Pulmonary artery endothelial cell (primary cell): ENCODE measurements at places on chromosomes 5 and 9. TPM values are rescaled to one million over a fixed set of nuclear protein-coding genes. Genes with fewer than 3 reads are reported as not detected.

- no peak for DNase-seq
These were observed 42.4 kb downstream of the OSTF1 start for GRCh38 chr9:75130621-75131230.

Gene SPINK5
- 0.26 TPM in 1 of 2 replicates, not detected in the other for total RNA-seq

GRCh38 chr9:98579700-98580099 lies 129.0 kb downstream of the GABBR2 start:
- no peak for DNase-seq

Gene SLC34A3
- total RNA-seq = not detected in 2 replicates

DNA sequence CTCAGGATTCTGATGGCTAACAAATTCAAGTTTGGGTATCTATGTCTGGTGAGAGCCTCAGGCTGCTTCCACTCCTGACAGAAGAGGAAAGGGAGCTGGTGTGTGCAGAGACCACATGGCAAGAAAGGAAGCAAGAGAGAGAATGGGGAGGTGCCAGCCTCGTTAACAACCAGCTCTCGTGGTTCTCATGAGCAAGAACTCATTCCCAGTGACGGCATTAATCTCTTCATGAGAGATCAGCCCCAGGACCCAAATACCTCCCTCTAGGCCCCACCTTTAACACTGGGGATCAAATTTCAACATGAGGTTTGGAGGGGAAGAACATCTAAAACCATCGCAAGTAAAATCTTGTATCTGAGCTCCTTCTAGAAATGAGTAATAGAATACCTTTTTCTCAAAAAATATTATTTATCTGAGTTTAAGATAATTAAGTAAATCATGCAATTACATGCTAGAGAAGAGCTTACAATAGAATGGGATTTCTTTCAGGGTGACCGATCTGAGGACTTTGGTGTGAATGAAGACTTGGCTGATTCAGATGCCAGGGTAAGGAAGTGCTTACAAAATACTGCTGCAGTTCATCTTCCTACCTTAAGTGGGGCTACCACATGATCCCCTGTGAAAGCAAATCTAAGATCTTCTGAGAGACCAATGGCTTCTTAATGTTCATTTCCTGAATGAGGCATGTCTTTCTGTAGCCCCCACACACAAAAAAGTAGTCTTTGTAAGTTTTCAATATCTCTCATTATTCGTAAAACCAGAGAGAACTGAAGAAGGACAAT lies 11.5 kb downstream of the ANXA1 start:
- DNase-seq = no peak

- DNase-seq = no peak
These were observed 2.6 kb downstream of the SEPTIN8 start for GRCh38 chr5:132774406-132774805.

DNA sequence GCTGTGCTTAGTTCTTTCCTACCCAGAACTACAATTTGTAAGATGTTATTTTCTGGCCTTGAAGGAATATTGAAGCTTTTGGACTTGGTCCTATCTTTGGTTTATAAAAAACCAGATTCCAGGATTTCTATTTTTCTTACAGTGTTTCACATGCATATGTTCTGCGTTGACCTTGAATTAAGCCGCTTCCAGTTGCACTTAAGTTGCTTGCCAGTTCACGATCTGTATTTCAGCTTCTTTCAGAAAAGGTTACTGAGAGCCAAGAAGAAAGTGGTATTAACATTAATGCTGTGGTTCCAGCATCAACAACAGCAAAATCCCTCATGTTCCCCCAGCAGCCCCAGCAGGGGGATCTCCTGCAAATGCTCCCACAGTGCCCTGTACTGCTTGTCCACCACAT lies 156.4 kb upstream of the ADAMTS16 start:
- DNase-seq = no peak

Gene TAF11L10
- total RNA-seq = not detected in 2 replicates

Gene ARL10
- 6.7 and 9.2 TPM in 2 replicates for total RNA-seq

Gene EMB
- not detected in 2 replicates for total RNA-seq

GRCh38 chr9:14565352-14566016 lies 127.7 kb downstream of the ZDHHC21 start:
- no peak for DNase-seq

GRCh38 chr5:35924122-35924949 lies 14.1 kb downstream of the CAPSL start:
- no peak for DNase-seq

GRCh38 chr5:115028557-115028956 lies 141.2 kb downstream of the TRIM36 start:
- DNase-seq = no peak

Gene IL6ST
- total RNA-seq = 373 and 796 TPM in 2 replicates

Gene INSL6
- total RNA-seq = not detected in 2 replicates

DNA sequence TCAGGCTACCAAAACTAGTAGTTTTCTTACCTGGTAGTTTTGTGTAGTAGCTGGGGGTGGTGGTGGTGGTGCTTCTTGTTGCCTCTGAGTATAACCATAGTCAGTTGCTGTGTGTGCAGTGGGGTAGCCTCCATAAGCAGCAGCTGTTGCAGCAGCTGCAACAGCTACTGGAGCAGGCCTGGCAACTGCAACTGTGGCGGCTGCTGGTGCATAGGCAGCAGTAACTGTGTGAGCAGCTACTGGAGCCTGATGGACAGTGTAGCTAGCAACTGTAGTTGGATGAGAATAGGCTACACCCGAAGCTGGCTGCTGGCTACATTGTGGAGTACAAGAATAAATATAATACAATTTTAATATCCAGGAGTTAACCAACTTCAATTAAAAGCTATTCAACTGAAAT lies 24.7 kb downstream of the ZFR start:
- no peak for DNase-seq

- no peak for DNase-seq
These were observed 91.2 kb downstream of the MED10 start for GRCh38 chr5:6287176-6287575.

Gene CBY3
- 0.26 TPM in 1 of 2 replicates, not detected in the other for total RNA-seq

Gene C5
- 3.8 and 4.3 TPM in 2 replicates for total RNA-seq

GRCh38 chr5:75509956-75510355 lies 1.5 kb downstream of the CERT1 start:
- DNase-seq = no peak

- DNase-seq = no peak
These were observed 78.9 kb downstream of the PPP2R2B start for GRCh38 chr5:146799671-146800070.

Gene LAMC3
- 0.07 TPM in 1 of 2 replicates, not detected in the other for total RNA-seq

Gene TNFSF15
- total RNA-seq = 0.53 and 1.3 TPM in 2 replicates

DNA sequence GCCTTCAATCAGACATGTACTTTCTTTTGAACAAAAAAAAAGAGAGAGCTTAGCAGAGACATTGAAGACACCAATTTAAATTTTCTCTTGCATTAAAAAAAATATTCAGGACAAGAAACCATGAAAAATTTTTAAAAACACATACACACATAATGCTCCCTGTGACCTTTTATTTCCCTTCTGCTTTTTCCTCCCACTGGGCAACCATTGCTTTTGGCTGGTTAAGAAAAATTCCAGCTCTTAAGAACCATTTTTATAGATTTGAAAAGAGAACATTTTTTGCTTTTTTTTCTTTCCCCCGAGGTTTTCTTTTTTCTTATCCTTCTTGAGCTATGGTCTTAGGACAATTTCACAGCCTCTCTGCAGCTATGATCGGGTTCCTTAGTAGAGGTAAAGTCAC lies 6.1 kb upstream of the HMHB1 start:
- no peak for DNase-seq

- no peak for DNase-seq
These were observed 50.8 kb upstream of the SLIT3 start for GRCh38 chr5:169351721-169352120.

GRCh38 chr5:116459301-116459700 lies 115.3 kb downstream of the SEMA6A start:
- DNase-seq = no peak

- no peak for DNase-seq
These were observed 10.5 kb upstream of the MRNIP start for GRCh38 chr5:179869101-179869500.

Gene TAF11L5
- total RNA-seq = not detected in 2 replicates

Gene ACOT12
- 0.13 TPM in 1 of 2 replicates, not detected in the other for total RNA-seq

DNA sequence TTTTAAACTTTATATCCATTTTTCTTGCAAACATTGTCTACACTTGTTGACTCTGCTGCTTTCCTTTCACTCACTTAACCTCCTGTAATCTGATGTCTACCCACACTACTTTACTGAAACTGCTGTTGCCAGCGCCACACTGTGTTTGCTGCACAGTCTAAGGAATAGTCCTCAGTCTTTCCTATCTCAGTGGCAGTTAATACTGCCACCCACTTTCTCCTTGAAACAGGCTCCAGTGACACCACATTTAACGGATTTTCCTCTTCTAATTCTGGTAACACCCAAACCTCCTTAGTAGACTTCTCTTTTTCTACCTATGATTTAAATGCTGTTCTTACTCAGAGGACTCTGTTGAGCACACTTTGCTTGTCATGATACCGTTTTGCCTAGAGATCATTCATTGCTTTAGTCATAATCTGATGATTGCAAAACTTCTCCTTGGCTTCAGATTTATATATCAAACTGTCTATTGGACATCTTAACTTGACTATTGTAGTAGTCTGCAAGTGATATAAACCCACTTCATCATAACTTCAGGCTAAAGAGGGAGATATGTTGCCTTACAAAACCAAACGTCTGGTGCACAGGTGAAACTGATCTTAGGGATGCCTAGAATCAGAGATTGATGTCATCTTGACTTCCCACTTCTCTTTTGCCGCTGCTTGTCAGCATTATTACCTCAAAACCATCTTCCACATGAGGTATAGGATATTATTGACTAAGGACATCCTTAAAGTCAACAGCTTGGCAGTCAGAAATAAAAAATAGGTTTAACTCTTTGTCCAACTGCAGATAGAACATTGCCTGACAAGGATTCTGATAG lies 94.1 kb downstream of the CDC42SE2 start:
- DNase-seq = no peak

DNA sequence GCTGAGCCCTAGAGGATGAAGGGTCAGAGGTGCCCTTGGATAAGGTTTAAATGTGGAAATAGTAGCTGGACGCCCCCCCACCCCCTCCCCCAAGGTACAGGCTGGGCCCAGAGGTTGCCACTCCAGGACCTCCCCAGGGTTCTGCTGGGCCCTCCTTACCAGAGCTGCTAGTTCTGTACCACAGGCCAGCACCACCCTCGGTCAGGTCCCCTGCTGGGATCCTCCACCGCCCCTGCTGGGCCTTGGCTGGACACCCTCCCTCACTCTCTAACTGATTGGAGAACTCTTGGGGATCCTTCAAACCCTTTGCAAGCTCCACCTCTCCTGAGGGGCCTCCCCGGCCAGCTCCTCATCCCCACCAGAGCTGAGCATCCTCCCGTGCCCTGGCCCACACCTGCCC lies 34.9 kb downstream of the PTGES start:
- no peak for DNase-seq

Gene ARHGEF37
- 7.3 and 9.2 TPM in 2 replicates for total RNA-seq

Gene EQTN
- total RNA-seq = not detected in 2 replicates

GRCh38 chr5:164614707-164615106 lies 1109.3 kb downstream of the MAT2B start:
- no peak for DNase-seq

DNA sequence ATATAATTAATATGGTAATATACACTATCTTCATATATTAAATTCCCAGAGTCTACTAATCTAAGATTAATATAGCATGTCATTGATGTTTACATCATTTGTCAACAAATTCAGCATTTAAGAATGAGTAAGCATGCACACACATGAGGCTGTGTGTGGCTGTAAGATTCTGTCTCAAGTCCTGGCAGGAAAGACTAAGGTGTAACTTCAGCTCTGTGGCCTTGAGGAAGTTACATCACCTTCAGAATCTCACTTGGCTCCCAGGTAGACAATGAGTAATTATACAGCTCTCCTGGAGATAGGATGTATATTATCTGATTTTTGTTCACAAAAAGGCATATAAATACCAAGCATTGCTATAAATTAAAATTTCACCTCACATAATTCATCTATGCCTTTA lies 119.4 kb upstream of the IQGAP2 start:
- no peak for DNase-seq

DNA sequence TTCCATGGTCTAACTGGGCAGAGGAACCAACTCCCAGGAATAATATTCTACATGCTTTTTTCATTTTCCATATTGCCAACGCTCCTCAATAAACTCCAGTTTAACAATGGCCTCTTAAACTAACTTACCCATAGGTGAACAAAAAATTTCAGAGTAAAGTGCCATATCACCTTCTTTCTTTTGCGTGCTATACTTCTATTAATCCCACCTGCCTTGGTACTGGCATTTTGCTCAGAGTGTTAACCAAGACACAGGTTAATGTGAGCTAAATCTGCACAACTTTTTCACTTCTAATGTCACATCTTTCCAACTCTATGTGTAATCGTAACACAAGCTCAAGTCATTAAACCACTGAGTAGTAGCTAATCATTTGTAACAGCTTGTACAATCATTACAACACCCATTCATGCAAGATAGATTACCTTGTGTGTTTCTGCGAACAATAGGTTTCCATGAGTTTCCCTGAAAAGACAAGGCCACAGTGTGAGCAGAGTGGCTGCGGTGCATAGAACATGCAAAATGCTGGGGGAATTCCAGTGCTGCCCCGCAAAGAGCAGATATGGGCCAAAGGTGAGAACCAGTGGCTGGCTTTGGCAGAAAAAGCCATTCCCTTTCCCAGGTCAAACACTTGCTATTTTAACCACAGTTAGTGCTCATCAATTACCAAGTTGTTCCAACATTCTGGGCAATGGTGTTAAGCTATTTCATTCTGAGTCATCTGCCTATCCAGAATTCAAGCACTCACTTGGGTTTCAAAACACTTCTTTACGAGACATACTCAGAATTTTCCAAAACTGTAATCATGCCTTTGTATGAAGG lies 42.8 kb downstream of the TIMD4 start:
- DNase-seq = no peak

GRCh38 chr5:151808451-151809169 lies 36.9 kb downstream of the G3BP1 start:
- no peak for DNase-seq

DNA sequence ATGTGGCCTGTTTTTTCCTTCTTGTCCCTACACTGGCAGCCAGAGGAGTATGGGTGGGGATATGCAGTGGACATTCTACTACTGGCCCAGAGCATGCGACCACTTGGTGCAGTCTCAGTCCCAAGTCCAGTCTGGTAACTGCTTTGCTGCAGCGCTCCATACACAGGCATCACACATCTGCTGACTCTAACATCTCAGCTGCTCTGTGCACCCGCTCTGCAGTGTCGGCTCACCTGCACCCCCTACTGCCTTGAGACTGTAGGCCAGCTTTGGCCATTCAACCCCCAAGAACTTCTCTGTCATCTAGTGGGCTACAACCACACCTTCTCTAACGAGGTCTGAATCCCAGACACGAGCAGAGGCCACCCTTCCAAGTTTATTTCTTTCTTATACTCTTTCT lies 46.4 kb upstream of the SLCO6A1 start:
- no peak for DNase-seq

DNA sequence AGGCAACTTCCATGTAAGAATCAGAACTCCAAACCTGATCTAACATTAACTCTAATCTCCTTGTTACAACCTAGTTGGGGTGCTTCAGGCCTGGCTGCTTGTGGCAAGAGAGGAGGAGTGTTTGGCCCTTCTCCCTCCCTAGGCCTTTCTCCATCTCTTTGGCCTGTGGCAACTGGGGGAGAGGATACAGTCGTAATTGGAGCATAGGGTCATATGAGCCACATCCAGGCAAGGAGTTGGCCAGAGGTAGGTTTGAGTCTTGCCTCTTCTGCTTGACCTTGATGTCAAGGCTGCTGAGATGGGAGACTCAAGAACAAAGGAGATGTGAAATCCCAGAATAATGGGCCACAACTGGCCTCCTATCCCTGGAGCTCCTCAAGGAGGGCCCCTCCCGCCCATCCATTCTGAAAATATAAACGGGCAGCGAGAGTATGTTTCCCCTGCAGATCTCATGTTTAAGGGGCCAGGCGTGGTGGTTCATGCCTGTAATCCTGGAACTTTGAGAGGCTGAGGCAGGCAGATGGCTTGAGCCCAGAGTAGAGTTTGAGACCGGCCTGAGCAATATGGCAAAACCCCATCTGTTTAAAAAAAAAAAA lies 59.3 kb upstream of the ANGPTL2 start:
- DNase-seq = no peak

Gene C5orf58
- not detected in 2 replicates for total RNA-seq

Gene TAF9
- total RNA-seq = 117 and 118 TPM in 2 replicates
